ENCODE measurements at places on chromosomes 4 and X. TPM values are rescaled to one million over a fixed set of nuclear protein-coding genes. Genes with fewer than 3 reads are reported as not detected.

F8 gene
- 10.2 TPM for total RNA-seq

- no peak for DNase-seq
Observed at GRCh38 chr4:115678425-115678941, 565.1 kb upstream of the NDST4 start.

MAGEA2B gene
- not detected for total RNA-seq

GRCh38 chr4:24382381-24382780 lies 202.0 kb downstream of the DHX15 start:
- DNase-seq: no peak

GRCh38 chr4:84529169-84529751 lies 30.2 kb upstream of the NKX6-1 start:
- DNase-seq: no peak

- no peak for DNase-seq
Observed at GRCh38 chr4:126965877-126966276, 666.9 kb upstream of the INTU start.

ARSJ gene
- total RNA-seq: not detected

PAGE2B gene
- total RNA-seq: not detected

- DNase-seq: no peak
Observed at GRCh38 chr4:100820249-100820648, 302.4 kb upstream of the EMCN start.

CFAP99 gene
- 0.08 TPM for total RNA-seq

GRCh38 chrX:86348669-86349068 lies 200.4 kb downstream of the DACH2 start:
- DNase-seq: no peak

GRCh38 chrX:103560256-103560655 lies 25.1 kb upstream of the TCEAL4 start:
- no peak for DNase-seq

DNA sequence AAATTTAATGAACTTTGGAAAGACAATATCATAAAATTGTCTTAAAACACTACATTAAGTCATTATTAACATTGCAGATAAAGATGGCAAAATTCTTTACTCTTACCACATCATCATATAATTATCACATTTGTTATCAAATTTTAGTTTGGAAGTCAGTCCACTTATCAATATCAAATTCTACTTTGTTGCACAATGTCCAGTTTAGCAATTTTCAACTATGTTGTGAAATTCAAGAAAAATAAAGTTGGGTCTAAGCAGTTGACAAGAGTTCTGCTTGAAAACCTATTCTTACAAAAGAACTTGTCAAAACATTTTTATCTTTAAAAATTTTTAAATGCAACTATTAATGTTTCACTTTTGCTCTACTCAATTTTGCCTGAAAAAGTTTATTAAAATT lies 44.7 kb upstream of the TET2 start:
- DNase-seq: no peak

- DNase-seq: no peak
Observed at GRCh38 chr4:13881892-13882291, 254.4 kb upstream of the BOD1L1 start.

ABCG2 gene
- 1.0 TPM for total RNA-seq

- no peak for DNase-seq
Observed at GRCh38 chr4:128527351-128527750, 239.7 kb upstream of the PGRMC2 start.

DNA sequence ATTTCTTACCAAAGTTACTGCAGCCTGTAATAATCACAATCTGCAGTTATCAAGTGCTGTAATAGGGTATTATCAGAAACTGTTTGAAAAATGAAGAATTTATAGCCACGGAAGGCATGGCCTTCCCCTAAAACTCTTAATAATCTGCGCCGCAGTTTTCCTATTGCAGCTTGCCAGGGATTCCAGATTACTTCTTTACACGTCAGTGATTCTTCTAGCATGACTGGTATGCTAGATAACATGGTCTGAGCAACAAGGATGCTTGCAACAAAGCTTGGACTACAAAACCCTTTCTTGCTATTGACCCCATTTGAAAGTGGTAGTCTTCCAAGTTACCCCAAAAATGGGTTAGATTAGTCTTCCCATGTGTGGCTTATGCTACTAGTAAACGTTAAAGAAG lies 47.2 kb upstream of the GK2 start:
- no peak for DNase-seq

SCLT1 gene
- total RNA-seq: 37.8 TPM

DNA sequence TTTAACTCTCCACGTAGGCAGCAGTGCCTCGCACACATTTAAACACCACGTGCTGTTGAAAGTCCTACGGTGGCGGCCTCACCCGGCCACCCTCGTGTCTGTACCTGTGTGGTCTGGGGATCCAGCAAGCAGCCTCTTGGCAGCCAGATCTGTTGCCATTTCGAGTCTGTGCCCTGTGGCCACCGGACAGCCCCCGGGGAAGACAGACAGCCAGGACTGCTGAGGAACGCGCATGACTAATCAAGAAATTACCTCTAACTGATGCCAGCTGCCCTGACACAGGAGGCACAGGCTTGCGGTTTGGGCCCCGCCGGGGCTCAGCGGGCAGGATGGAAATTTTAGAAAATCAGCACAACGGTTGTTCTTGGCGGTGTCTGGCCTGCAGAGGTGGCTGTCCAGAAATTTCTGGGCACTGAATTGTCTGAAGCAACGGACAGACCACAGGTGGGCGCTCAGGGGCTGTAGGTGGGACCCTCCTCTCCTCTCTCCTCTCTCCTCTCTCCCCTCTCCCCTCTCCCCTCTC lies 15.6 kb upstream of the ASMTL start:
- DNase-seq: peak; percentile 89

GRCh38 chrX:55129361-55129760 lies 40.5 kb downstream of the PAGE2 start:
- DNase-seq: no peak

- DNase-seq: no peak
Observed at GRCh38 chrX:151889421-151889820, 23.3 kb upstream of the MAGEA4 start.

DNA sequence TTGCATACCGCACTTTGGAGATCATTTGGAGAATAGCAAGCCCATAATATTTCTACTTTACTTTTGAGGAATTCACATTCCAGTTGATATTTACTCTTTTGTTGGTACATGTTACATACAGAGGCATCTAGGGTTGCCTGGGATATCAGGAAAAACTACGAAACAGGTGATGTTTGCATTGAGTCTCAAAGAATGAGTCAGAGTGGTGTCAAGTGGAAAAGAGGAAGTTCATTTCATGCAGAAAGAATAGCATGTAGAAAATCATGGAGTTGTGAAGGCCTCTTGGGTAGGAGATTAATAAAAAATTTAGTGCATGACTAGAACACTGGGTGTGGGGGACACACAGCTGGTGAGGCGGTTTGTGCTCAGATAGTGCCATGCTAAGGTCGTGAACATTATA lies 33.5 kb upstream of the ELOVL6 start:
- no peak for DNase-seq

DNA sequence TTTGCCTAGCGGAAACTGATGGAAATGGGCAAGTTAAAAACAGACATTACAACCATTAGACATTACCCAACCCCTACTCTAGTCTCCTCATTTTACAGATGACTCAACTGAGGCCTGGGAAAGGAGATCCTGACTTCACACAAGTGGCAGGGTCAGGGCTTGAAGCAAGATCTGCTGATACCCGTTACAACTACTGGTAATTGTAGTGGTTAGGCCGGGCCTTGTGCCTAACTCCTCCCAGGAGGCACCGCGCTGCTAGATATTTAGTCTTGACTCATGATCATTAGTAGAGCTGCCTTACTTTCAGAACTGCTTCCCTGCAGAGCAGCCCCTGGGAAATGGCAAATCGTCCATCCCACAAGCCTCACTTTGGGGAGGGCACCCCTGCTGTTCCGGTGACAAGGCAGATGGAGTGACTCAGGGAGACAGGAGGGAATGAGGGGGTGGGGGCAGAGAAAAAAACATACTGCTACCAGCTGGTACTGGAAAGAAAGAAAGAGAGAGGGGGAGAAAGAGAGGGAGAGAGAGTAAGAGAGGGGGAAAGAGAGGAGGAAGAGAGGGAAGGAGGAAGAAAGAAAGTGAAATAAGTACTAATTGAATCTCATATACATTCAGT lies 12.2 kb downstream of the ARHGEF6 start:
- DNase-seq: peak; percentile 69

DNA sequence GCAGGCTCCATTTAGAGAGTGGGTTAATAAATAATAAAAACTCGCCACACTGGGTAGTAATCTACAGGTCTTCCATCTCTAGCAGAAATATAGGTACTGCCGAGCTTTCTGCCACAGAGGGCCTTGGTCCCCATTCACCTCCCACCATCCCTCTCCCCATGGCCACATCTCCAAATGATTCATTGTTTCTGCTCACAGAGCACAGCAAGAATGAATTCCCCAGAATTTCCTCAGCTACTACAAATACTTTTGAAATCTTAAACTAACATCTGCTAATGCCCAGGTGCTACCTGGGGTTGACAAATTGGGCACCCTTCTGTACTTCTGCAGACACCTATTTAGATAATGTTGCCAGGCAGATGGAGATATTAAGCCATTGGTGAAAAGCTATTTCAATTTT lies 5.1 kb downstream of the PHEX start:
- no peak for DNase-seq

DNA sequence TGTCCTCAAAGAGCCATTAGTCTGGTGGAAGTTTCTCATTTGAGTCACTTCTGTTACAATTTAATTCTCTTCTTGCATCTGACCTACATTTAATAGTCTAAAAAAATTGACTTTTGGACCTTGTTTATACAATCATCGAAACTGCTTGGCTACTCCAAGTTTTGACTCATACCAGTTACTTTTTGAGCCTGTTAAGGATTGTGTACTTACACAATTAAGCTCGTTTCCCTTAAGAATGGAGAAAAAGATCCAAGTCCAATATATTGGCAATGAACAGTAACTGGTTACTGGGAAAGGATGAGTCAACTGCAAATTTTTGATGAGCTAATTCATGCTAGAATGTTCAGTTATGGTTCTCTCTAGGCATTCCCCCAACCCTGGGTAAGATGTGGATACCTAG lies 58.2 kb downstream of the DCX start:
- no peak for DNase-seq

EMCN gene
- total RNA-seq: not detected

DNA sequence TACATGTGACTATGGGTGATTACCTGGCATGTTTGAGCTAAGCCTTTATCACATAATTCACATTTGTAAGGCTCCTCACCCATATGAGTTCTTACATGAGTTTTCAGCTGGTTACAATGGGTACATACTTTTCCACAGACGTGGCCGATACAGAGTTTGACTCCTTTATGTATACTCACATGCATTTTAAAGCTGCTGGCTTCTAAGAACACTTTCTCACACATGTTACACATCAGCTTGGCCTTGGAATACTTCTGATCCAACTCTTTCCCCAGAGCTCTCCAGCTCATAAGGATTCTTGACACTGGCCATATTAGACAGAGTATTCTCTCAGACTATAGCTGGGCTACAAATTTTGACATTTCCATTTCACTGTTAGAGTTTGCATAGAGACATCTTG lies 66.3 kb downstream of the TAB3 start:
- DNase-seq: no peak

DNA sequence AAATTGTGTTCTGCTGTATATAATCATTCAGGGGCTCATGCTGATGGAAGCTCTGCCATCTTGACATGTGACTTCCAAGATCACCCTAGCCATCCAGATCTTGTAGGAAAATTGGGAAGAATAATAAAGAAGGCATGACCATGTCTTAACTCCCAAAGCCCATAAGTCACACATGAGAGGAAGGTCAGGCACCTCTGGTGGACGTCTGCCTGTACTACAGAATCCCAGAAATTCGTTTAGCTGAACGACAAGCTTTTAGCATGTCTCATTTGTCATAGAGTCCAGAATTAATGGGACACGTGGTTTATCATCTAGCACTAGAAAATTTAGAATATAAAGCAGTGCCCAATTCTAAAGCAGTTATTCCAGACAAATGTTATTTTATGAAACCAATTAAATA lies 212.7 kb downstream of the CENPC start:
- no peak for DNase-seq

GRCh38 chrX:155766321-155766720 lies 114.8 kb upstream of the VAMP7 start:
- no peak for DNase-seq

- no peak for DNase-seq
Observed at GRCh38 chr4:45036677-45037076, 310.3 kb upstream of the GNPDA2 start.

SERPINA7 gene
- total RNA-seq: not detected

DNA sequence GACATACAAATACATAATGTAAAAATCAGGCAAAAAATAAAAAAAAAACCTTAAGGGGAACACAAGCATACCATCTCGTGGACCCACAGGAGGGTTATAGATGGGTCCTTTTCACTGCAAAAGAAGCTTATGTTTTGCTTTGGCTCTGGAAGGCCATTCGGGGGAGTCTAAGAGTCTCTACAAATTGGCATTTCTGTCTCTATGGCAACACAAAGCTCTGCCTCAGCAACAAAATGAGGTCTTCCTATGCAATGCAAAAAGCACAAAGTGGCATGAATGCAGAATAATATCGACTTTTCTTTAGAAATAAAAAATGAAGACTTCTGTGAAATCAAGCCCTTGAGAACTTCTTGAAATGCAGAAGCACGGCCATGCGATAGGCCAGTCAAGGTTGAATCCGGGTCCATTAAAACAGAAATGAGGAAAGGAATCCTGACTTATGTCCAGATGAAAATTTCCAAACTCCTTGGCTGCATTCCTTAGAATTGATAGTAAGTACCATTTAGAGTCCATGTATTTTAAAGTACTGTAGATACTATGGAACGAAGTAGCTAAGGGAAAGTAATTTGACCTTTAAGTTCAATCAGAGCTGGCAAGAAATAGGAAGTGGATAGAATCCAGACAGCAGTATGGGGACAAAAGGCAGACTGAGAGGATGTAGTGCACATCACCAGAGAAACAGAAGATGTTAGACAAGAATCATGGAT lies 63.7 kb upstream of the PDLIM3 start:
- no peak for DNase-seq

DNA sequence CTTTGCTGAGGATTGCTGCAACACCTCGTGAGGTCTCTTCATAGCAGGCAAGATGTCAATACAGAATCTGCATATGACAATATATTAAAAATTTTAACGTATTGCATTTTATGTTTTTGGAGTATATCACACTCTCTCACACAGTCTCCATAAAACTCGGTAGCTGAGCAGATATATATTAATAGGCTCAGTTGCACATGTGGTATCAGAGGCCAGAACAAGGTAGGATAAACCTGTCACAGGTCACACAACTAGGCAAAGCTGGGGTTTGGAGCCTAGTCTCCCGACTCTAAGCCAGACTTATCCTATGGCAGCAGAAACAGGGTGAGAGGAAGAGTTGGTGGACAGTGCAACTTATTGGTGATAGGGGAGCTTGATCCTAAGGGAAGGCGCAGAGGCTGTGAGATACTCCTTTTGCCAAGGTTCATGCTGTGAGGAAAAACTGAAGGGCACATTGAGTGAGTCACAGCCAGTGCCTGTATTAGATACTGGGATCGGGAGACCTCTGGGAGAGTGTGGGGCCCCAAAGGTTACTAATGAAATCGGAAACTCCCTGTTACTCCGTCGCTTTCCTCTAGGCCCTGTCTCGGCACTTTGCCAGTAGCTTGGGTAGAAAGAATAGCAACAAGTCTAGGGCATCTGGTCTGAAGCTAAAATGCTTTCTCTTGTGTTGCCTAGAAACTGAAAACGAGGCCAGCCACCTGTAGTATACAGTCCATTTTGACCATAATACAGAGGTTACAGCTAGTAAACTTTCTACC lies 195.7 kb downstream of the ARHGAP10 start:
- no peak for DNase-seq

NUDT10 gene
- 0.20 TPM for total RNA-seq

USP38 gene
- total RNA-seq: 25.9 TPM

- no peak for DNase-seq
Observed at GRCh38 chr4:4216648-4217047, 10.1 kb downstream of the OTOP1 start.

TMEM185A gene
- 20.4 TPM for total RNA-seq
